ENCODE measurements at places on chromosomes 11 and 22.

- DNase-seq = no peak
These were observed 45.6 kb upstream of the GDPD4 start for GRCh38 chr11:77346906-77347603.

DNA sequence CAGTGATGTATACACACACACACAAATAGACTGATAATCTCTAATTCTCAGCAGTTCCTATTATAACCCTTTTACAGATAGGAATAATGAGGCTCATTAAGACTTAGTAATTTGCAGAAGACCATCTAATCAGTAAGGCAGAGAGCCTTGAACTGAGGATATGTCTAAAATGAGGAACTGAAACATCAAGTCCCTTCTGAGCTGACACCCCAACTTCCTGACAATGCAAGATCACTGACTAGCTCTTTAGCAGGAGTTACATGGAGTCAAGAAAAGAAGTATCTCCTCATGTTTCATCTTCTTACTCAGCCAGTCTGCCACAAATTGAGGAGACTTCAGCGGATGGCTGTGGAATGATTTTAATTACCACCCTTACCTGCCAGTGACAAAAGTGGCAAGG is 193.0 kb downstream of the MSANTD4 start:
- no peak for DNase-seq

GRCh38 chr11:42251984-42252383 is 792.5 kb upstream of the LRRC4C start:
- DNase-seq = no peak

DNA sequence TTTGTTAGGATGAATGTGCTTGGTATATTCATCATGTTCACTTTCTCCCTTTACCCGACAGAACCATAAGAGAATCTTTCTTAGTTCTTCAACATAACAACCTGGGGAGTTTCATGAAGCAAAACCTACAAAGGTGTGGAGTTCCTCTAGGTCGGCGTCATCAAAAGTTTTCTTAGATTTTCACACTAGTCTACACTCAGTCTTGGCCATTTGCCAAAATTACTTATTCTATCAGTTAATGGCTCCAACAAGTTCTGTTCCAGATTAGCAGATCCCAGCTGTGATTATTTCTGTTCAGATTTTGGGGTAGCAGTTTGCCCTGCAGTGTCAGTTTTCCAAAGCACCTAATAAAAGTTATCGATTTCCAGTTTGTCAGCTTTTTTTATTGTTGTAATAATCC is 935.8 kb upstream of the RAG2 start:
- DNase-seq = no peak

DNA sequence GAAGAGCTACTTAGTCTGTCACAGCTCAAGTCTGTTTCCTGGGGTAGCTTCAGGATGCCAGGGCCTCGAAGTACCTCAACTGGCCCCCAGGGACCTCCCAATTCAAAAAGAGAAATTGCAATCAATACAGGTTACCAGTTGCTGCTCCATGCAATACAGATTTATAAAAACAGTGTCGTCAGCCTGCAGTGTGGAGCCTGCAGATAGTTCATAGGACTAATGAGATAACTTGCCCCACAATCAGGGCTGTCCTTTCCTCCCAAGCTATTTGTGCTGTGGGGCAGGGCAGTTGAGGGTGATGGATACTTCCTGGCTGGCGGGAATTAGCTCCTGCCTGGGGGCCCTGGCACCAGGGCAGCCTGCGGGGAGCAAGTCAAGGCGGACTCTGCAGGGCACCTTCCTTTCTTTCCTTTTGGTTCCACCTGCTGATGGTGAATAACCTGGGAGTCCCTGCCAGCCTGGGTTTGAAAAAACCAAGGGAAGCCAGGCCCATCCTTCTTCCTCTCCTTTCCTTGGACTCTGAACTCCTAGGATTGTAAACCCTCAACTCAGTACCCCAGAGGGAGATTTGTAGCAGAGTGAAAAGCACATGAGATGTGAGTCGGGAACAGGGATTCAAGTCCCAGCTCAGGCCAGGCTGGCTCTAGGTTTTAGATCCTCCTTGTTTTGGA is 216.6 kb downstream of the CEP164 start:
- no peak for DNase-seq

DNA sequence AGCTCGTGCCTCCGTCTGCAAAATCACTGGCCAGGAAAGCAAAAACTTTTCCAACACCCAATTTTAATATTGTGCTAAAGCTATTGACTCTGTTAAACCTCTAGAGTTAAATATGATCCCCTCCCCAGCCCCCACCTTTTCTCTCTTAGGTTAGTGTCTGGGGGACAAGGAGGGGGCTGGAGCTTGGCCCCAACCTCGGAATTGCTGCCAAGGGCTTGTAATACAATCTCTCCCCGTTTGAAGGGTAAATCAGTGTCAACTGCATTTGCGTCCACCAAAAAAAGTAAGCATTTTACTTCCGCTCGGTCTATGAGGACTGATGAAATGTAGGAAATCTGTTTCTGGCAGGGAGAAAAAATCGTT is at the start of gene GAS2:
Gene GAS2, plus strand, starts transcription at position 287 of the 363 bp plus-strand sequence. CDS start 8,259 bp downstream, outside the sequence.
- no peak for DNase-seq

- DNase-seq = no peak
These were observed 45.9 kb upstream of the RTL6 start for GRCh38 chr22:44543781-44544477.

- peak; percentile 32 for DNase-seq
These were observed 14.7 kb downstream of the SSH3 start for GRCh38 chr11:67317888-67318555.

GRCh38 chr11:46390331-46391171 is 1.0 kb downstream of the CHRM4 start:
- DNase-seq = no peak

DNA sequence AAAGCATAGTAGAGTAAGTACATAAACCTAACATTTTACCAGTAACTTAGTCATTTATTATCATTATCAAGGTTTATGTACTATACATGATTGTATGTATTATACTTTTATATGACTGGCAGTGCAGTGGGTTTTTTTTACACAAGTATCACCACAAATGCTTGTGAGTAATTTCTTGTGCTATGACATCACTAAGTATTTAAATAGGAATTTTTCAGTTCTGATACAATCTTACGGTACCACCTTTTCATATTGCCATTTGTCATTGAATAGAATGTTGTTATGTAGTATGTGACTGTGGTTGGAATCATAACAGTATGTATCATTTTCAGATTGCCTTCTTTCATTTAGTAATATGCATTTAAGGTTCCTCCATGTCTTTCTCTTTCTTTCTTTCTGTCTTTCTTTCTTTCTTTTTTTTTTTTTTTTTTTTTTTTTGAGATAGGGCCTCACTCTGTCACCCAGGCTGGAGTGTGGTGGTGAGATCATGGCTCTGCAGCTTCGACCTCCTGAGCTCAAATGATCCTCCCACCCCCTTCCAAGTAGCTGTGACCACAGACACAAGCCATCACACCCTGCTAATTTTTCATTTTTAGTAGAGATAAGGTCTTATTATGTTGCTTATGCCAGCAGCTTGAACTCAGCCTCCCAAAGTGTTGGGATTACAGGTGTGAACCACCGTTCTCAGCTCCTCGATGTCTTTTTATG is 18.6 kb downstream of the ATM start:
- no peak for DNase-seq

DNA sequence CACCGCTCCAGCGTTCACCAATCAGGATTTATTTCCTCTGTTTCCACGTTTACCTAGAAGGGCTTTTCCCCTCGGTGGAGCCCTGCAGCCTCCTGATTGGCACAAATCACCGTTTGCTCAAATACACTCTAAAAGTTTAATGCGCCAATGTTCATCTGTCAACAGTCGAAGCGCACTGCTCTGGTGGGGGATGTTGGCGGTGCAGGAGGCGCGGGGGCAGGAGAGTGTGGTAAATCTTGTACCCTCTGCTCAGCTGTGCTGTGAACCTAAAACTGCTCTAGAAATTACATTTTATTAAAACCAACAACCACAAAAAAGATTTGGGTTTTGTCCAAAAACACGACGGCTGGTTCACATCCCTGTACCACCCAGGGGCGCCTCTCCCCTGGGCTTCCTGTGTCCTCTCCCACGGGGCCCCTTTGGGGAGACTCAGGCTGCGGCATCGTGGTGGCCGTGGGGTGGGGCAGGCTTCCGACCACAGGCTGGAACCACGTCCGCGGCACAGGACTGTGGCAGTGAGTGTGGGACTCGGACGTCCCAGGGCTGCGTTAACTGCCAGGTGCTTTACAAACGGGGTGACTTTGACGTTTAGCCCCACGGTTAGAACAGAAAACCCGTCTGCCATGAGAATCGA is 13.5 kb downstream of the TTLL8 start:
- no peak for DNase-seq

- no peak for DNase-seq
These were observed 261.4 kb downstream of the KCNA4 start for GRCh38 chr11:29755474-29755873.

- peak; percentile 65 for DNase-seq
These were observed 478 bp upstream of the CD248 start for GRCh38 chr11:66317322-66317722.

- no peak for DNase-seq
These were observed 13.0 kb downstream of the SCUBE2 start for GRCh38 chr11:9078113-9079086.

DNA sequence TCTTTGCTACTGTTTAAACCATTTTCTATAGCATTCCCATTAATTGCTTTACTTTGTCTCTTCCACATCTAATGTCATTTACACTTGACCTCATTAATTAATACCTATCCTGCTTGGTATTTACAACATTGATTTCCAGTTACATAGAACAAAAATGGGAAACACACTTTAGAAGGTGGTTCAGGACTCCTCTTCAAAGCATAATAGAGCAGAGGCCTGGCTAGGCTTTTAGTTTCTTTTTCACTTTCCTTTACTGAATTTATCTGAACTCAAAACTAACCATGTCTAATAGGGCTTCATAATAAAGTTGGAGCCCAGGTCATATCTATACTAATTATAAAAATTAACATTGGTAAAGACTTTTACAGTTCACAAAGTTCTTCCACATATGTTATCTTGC is 648.0 kb upstream of the KIRREL3 start:
- no peak for DNase-seq

GRCh38 chr11:61912991-61913698 is 4.2 kb downstream of the RAB3IL1 start:
- DNase-seq = no peak

GRCh38 chr11:4191031-4191571 is 96.5 kb downstream of the RRM1 start:
- no peak for DNase-seq

DNA sequence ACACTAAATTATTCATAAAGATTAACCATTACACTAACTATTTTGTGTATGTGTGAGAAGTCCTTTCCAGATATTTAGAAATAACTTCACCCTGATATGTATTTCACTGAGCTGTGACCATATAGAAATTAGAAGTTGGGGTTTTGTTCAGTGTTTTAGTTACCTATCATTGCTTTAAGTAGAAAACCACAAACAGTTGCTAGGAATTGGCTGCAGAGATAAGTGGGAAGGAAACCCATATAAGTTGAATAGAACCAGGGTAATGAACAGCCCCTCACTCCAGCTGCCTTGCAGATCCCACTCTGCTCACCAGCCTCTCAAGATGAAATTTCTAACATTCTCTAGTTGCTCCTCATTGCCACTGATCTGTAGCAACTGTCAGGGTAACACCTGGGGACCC is 10.3 kb downstream of the SRSF8 start:
- no peak for DNase-seq

- no peak for DNase-seq
These were observed 67.3 kb upstream of the CREB3L1 start for GRCh38 chr11:46210133-46210636.

DNA sequence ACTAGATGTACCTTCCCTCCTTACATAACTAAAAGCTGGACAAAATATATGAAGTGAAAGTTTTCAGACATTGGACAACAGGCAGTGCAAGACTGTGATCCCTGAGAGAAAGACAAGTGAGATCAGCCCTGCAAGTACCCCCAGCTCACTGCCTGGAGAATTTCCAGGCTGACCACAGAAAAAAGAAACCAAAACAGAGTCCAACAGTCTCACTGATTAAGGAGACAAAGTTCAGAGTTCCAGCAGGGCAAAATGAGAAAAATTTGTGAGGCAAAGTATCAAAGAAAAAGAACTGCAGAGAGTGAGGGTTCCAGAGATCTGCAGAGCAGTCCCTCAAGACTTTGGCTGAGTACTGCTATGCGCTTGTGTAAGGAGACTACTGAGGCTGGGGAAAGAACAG is 47.3 kb upstream of the TMEM45B start:
- no peak for DNase-seq

DNA sequence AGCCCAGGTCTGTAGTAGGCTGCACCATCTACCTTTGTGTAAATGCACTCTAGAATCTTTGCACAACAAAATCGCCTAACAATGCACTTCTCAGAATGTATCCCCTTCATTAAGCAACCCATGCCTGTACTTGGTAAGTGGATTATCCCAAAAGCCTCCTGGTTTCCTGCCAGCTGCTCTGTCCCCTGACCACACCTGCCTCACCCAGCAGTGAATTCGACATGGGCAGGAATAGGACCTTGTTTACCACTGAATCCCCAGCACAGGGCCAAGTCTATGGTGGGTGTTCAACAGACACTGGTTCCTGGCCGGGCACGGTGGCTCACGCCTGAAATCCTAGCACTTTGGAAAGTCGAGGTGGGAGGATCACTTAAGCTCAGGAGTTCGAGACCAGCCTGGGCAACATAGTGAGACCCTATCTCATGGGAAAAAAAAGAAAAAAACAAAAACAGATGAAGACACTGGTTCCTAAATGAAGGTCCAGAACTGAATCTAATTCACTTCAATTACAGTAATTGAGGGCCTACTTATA is 5.1 kb upstream of the SYCE3 start:
- DNase-seq = no peak

GRCh38 chr11:134014511-134014910 is 54.4 kb upstream of the JAM3 start:
- DNase-seq = no peak

DNA sequence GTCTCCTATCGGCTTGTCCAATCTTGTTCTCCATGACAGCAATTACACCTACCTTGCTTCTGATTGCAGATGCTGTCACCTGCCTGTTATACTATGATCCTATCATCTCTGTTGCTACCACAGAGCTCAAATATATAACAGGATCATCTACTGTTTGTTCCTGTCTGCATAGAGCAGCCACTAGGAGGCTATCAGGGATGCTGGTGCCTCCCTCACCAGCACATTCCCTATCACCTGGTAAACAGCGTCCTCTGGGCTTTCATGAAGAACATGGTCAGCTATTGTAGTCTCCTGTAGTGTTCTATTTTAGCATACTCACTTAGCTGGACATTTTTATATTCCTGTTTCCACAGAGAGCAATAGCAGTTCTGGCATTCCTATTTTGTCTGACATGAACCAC is 87.8 kb upstream of the FAT3 start:
- DNase-seq = no peak

DNA sequence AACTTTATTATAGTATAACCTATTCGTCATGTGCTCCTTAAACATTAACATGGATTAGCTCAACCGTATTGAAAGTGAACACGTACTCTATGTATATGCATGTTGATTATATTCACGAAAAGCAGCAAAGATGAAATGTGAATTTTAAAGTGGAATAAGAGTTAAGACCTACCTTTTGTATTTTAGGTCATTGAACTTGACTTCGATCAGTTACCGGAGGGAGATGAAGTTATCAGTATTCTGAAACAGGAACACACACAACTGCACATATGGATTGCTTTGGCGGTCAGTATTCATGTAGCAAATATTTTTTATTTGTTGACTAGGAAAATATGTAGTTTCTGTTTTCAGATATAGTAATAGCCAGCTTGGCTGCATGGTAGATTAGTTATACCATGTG is 1.4 kb downstream of the CTR9 start:
- DNase-seq = no peak

GRCh38 chr22:31497148-31497938 is 1.0 kb downstream of the SFI1 start:
- peak; percentile 85 for DNase-seq

- no peak for DNase-seq
These were observed 1.6 kb downstream of the BSX start for GRCh38 chr11:122979815-122980595.

All from naive thymus-derived CD4-positive, alpha-beta T cell (primary cell).